Cardiac muscle cell (in vitro differentiated cells and primary cell): ENCODE measurements at places on chromosomes 2 and 18. TPM values are rescaled to one million over a fixed set of nuclear protein-coding genes. Genes with fewer than 3 reads are reported as not detected.

DNA sequence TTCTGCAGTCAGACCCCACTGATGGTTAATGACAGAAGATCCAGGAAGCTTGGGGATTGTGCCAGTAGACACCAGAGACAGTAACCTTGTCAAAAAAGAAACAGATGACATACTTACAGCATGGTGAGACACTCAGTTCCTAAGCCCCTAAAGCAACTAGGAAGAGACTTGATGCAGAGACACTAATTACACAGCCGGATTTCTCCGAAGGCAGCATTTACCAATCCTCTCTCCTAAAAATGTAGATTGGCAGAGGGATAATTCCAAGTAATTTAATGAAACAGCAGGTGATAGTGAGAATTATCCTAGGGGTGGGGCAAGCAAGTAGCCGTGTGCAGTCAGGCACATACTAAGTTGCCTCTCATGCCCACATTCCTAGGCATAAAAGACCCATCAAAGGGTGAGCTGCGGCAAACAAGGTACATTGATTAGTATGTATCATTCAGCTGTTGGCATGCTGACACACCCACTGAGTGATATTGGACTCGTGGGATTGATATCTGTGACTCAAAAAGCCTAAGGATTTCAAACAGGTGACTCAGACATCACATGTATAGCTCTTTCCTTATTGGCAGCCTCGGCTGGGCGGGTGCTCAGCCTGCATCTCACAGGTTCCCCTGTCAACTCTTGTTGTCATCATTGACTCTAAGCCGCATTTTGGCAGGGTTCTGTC lies 296.7 kb upstream of the ATP5MC3 start:
- H3K27ac ChIP-seq = no peak overlapping the region
- no peak overlapping the region for H3K4me3 ChIP-seq
- DNase-seq = no peak
- no peaks in the 10 kb centered on the region for H3K36me3 ChIP-seq
- H3K4me1 ChIP-seq = no peaks in the 10 kb centered on the region

- peak; percentile 91 for DNase-seq
- no peaks in the 10 kb centered on the region for H3K4me1 ChIP-seq
- no peak overlapping the region for H3K4me3 ChIP-seq
These were observed 52.3 kb upstream of the ROCK1 start for GRCh38 chr18:21163647-21164547.

DNA sequence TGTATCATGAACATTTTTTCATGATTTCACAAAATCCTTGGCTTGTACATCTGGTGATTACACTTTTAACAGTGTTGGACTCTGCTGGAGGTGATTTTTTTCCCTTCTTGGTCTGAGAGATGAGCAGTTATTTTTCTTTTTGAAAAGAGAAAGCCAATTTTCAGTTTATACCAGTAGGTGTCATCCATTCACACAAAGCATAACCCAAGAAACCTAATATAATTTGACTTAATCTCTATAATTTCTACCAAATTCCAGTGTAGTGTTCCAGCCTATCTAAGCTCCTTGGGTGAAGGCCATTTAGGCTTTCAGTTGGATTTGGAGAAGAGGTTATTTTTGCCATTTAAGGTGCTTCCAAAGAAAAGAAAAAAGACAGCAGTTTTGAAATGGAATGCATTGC lies 7.7 kb upstream of the ICOS start:
- no peaks in the 10 kb centered on the region for H3K4me1 ChIP-seq
- peak; percentile 31 for DNase-seq
- no peak overlapping the region for H3K27ac ChIP-seq

GRCh38 chr2:117979911-117980701 lies 33.8 kb downstream of the CCDC93 start:
- H3K27ac ChIP-seq = no peak overlapping the region
- DNase-seq = no peak
- peaks cover 3% of the 10 kb centered on the region for H3K36me3 ChIP-seq
- peaks cover 23% of the 10 kb centered on the region for H3K4me1 ChIP-seq

- H3K4me3 ChIP-seq = no peak overlapping the region
- no peaks in the 10 kb centered on the region for H3K27me3 ChIP-seq
- peak overlapping the region; percentile 79 for H3K27ac ChIP-seq
- peak; percentile 29 for DNase-seq
- no peaks in the 10 kb centered on the region for H3K36me3 ChIP-seq
These were observed 33.9 kb downstream of the SLC4A3 start for GRCh38 chr2:219661197-219661954.

DNA sequence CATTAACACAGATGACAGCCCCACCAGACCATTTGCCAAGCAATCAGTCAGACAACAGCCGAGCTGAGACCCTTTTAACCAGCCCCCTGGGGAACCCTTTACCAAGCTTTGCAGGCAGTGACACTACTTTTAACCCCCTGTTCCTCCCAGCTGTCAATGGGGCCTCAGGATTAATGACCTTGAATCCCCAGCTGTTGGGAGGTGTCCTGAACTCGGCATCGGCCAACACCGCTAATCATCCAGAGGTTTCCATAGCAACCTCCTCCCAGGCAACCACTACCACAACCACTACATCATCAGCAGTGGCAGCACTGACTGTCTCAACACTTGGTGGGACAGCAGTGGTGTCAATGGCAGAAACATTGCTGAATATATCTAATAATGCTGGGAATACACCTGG lies 160.9 kb upstream of the EPC2 start:
- H3K27me3 ChIP-seq = no peaks in the 10 kb centered on the region
- DNase-seq = no peak
- no peak overlapping the region for H3K27ac ChIP-seq

DNA sequence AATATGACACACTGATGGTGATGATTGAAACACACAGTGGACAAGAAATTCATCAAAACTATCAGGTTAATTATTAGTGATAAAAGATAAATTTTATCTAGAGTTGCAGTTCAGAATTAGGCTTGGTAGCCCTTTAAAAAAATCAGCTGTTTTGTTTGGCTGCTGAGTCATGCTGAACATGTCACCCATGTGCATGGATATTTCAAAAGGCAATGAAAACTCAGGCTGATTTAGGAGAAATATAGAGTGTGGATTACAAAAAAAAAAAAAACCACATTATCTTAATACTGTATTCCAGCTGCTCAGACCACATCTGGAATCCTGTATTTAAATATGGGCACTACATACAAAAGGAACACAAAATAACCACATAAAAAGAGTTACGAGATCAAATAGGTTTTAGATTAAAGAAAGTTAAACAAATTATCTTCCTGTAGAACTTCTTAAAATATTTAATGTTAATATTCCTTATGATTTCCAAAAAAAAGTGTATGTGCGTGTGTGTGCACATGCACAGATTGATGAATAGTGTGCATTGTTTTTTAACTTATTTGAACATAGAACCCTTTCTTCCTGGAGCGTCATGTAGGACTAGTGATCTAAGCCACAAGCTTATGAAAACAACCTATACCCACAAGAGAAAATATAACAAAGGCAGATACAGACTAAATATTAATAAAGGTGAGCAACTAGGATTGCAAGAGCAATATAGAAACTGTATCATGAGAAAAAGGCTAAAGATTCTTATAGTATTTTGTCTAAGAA lies 186.2 kb downstream of the STK39 start:
- peaks cover 17% of the 10 kb centered on the region for H3K36me3 ChIP-seq
- H3K4me3 ChIP-seq = no peak overlapping the region
- H3K27me3 ChIP-seq = no peaks in the 10 kb centered on the region
- DNase-seq = no peak

DNA sequence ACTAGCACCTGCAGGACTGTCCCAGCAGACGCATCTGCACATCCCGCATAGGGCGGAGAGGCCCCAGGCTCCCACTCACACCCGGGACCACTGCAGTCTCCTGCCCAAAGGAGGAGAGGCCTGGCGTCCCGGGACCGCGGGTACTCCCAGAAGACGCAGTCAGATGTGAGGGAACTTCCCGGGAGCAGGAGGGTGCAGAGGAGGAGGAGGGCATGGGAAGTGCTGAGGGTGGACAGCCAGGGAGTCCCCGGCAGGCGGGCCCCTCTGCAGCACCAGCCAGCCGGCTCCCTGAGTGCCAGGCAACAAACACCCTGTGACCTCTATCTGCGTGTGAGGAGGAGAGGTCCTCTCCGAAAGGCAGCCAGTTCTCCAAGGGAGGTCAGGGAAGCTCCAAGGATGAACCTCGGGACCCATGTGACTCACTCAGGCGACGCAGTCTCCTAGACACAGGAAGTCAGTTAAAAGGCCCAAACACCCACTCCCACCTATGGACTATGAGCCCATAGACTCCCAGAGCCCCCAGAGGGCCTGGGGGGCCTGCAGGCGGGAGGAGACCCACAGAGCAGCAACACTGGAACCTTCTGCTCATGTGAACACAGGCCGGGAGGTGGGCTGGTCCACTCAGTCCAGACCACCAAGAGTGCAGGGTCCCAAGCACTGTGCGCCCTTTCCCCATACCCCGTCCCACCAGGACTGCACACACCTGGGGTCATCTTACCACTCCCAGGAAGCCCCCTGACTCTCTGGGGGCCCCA lies 4.2 kb downstream of the PXDN start:
- H3K27ac ChIP-seq = no peak overlapping the region
- peaks cover 2% of the 10 kb centered on the region for H3K27me3 ChIP-seq
- no peaks in the 10 kb centered on the region for H3K36me3 ChIP-seq
- no peak for DNase-seq

DNA sequence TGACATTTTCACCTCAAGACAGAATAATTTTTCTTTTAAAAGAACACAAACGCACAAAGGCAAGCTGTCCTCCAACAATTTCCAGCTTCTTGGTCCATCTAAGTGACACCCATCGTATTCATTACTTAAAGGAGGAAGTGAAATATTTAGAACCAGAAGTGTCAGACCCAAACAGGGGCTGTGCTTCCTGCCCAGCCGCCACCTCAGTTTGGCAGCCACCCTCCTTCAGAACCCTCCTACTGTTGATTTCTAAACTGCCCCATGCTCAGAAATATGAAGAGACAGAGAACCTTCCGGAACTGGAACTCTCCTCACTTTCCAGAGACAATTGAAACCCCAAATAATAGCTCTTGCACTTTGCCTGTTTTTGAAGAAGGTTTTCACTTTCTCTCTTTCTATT lies 734.8 kb upstream of the SALL3 start:
- no peaks in the 10 kb centered on the region for H3K36me3 ChIP-seq
- no peaks in the 10 kb centered on the region for H3K4me1 ChIP-seq
- no peak overlapping the region for H3K27ac ChIP-seq
- H3K27me3 ChIP-seq = no peaks in the 10 kb centered on the region
- H3K4me3 ChIP-seq = no peak overlapping the region

GRCh38 chr2:72533765-72534164 lies 292.1 kb downstream of the EXOC6B start:
- no peaks in the 10 kb centered on the region for H3K36me3 ChIP-seq
- H3K27me3 ChIP-seq = no peaks in the 10 kb centered on the region
- DNase-seq = peak; percentile 24
- no peaks in the 10 kb centered on the region for H3K4me1 ChIP-seq
- no peak overlapping the region for H3K27ac ChIP-seq

DNA sequence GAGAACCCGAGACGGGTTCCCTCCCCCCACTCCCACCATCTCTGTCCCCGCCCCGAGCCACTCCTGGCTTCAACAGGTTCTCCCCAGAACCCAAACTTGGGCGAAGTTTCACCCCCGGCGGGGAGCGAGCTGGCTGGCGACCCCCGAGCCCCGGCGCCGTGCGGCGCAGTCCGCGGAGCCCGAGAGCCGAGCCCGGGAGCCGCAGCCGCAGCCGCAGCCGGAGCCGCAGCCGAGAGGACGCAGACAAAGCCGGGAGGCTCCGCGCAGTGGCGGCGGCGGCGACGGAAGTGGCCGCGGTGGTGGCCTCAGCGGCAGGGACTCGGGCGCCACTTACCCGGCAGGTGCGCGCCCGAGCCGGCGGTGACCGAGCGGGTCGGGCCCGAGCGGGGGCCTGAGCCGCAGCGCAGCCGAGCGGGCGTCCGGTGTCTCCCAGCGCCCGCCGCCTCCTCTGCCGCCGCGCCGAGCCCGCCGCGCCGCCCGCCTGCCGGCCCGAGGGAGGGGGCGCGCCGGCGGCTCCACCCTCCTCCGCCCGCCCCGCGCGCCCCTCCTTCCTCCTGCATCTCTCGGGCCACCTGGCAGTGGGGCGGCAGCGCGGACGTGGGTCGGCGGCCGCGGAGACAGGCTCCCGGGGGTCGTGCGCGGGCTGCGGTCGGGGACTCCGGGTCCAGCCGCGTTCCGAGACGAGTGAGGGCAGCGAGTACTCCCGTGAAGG lies at the start of gene ECEL1:
ECEL1 (minus strand) TSS at position 450 of the 712 bp plus-strand sequence. CDS start 1,181 bp downstream, outside the sequence.
- H3K4me1 ChIP-seq = peaks cover 4% of the 10 kb centered on the region
- H3K4me3 ChIP-seq = peak within 1 kb of the TSS; percentile 27
- H3K36me3 ChIP-seq = no peaks in the 10 kb centered on the region
- DNase-seq = peak; percentile 55
- H3K27me3 ChIP-seq = peaks cover 82% of the 10 kb centered on the region

- H3K27me3 ChIP-seq = no peaks in the 10 kb centered on the region
- H3K27ac ChIP-seq = no peak overlapping the region
- no peaks in the 10 kb centered on the region for H3K4me1 ChIP-seq
- no peak for DNase-seq
- no peaks in the 10 kb centered on the region for H3K36me3 ChIP-seq
These were observed 364.7 kb downstream of the XIRP2 start for GRCh38 chr2:167253025-167253424.

- H3K27ac ChIP-seq = no peak overlapping the region
- no peaks in the 10 kb centered on the region for H3K36me3 ChIP-seq
- no peaks in the 10 kb centered on the region for H3K27me3 ChIP-seq
These were observed 246.2 kb downstream of the SOCS6 start for GRCh38 chr18:70535041-70535440.

GRCh38 chr2:231985823-231986261 lies 24.3 kb downstream of the DIS3L2 start:
- no peak overlapping the region for H3K4me3 ChIP-seq
- peaks cover 5% of the 10 kb centered on the region for H3K4me1 ChIP-seq
- H3K27ac ChIP-seq = no peak overlapping the region
- H3K27me3 ChIP-seq = no peaks in the 10 kb centered on the region
- no peak for DNase-seq

DNA sequence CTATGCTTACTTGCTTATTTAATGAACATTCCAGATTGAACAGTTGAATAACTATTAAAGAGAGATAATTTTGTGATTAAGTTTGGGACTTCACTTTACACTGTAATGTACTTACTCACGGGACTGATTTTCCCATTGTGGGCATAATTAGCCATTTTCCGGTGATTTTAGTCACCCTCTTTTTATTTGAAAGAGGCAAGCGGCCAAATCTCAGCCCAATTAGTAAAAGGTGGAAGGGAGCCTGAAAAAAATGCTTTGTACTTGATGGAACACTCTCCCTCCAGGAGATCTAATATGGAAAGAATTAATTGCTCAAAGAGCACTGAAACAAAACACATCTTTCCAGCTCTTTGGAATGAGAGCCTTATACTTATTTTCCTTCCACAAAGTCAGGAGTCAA lies 50.2 kb downstream of the CALCRL start:
- no peak overlapping the region for H3K4me3 ChIP-seq
- H3K4me1 ChIP-seq = no peaks in the 10 kb centered on the region
- H3K27me3 ChIP-seq = no peaks in the 10 kb centered on the region

SLC25A12 gene
- total RNA-seq = 25.5 and 37.2 TPM in 2 replicates

C1QL2 gene
- total RNA-seq = 0.18 and 0.30 TPM in 2 replicates

GALNT14 gene
- total RNA-seq = 1.1 and 1.2 TPM in 2 replicates

C2orf80 gene
- not detected in 2 replicates for total RNA-seq

SFT2D3 gene
- total RNA-seq = 9.3 and 11.7 TPM in 2 replicates

TMEM200C gene
- total RNA-seq = 26.8 and 40.8 TPM in 2 replicates

DCDC2C gene
- total RNA-seq = not detected in 2 replicates

TMEM17 gene
- 1.8 and 3.2 TPM in 2 replicates for total RNA-seq

ARL4C gene
- total RNA-seq = 5.6 and 7.0 TPM in 2 replicates
